SW 1271 (cell line): ENCODE measurements at places on chromosomes 5 and 9.

- DNase-seq, result no peak
Observed at GRCh38 chr5:144307736-144308135, 137.1 kb downstream of the KCTD16 start.

GRCh38 chr9:118553465-118553864 is 815.8 kb downstream of the BRINP1 start:
- no peak for DNase-seq

DNA sequence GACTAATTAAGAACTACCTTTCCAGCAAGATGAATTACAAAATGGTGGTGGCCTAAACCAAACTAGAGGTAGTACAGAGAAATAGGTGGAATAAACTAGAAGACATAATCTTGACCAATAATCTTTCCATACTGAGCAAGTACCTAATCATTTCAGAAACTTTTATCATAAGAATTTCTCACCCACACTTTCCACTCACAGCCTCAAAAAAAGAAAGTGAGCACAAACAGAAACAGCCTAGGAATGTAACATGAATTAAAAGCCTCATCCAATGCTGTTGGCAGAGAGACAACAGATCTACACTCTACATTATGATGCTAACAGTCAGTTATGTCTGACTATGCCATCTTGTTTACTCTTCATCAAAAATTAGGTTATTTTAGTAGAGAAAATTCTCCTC is 1.3 kb downstream of the RNF38 start:
- DNase-seq, result no peak

- DNase-seq, result no peak
Observed at GRCh38 chr5:11214864-11215644, 454.0 kb upstream of the DAP start.

GRCh38 chr9:82271106-82271561 is 282.6 kb downstream of the SPATA31D1 start:
- no peak for DNase-seq

DNA sequence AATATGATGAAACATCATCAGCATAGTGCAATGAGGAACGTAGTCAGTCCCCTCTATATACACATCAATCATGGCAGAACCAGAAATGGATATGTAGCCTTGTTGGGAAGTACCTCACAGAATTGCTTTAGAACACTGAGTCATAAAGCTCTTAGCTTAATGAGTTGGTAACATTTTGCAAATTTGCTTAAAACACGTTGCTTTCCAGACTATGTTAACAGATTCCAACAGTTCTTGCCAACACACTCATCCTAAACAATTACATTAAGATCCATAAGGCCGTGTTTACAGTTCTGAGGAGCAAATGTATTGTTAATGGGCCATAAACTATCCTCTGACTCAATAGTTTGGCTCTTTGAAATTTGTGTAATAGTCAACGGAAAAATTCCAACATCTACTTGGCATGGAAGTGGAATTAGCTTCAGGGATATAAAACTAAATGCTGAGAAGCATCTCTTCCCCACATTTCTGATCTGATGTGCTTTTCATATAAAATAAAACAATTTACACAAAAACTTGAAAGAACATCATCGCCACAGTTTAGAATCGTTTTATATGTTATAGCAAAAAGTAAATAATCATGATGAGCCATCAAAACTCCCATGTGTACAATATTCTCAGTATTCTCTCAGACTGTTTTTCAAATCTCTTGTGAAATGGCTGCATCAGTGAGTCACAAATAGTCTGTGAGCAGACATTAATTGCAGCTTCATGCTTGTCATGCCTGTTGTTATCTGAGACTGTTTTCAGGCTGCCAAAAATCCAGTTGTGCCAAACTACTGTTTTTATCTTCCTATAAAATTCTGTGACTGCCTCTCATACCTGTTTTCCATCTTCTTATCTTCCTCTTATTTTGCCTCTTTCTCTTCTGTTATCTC is 291.9 kb downstream of the COX7C start:
- DNase-seq, result no peak

- no peak for DNase-seq
Observed at GRCh38 chr5:87499478-87500410, 87.0 kb upstream of the CCNH start.

GRCh38 chr9:87581513-87581912 is 83.8 kb downstream of the DAPK1 start:
- no peak for DNase-seq

DNA sequence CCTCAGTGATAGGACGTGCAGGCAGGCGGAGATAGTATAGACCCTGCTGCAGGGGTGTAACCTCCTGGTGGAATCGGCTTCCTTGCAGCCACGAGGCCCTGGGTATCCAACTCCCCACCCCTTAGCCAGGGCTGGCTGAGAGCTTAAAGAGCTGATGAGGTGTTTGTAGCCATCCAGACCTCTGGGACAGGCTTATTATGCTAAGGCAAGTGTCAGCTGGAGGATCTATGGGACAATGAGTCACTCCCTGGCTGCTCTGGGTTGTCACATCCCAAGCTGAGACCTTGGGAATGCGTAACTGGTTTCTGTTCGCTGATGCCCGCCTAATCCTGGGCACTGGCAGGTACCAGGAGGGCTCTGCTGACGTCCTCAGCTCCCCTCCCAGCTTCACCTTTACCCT is 38.9 kb downstream of the DAB2IP start:
- no peak for DNase-seq

GRCh38 chr5:86500947-86501346 is 116.8 kb upstream of the COX7C start:
- no peak for DNase-seq

DNA sequence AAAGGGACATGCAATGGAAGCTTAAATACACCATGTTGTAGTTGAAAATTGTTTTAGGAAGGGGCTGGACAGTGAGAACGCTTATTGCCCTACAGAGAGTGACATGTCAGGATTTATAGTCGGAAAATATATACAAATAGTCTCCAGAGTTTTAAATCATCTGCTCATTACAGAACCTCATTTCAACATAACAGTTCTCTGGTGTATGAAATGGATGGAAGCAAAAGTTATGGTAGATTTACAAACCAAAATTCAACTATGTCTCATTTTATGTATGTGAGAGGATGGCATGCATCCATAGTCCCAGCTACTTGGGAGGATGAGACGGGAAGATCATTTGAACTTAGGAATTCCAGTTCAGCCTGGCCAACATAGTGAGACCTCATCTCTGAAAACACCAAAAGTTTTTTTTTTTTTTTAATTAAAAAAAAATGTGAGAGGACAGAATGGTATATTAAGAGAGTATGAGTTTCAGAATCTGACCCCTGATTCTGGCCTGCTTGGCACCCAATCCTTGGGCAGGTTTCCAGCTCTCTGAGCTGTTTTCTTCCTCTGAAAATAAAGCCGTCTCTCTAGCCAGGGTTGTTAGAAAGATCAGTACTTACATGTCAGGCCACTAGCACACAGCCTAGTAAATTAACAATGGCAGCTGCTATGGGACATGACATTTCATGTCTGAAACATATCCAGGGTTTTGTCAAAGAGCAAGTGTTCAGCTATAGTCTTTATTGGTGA is 40.1 kb downstream of the IQGAP2 start:
- DNase-seq, result no peak

DNA sequence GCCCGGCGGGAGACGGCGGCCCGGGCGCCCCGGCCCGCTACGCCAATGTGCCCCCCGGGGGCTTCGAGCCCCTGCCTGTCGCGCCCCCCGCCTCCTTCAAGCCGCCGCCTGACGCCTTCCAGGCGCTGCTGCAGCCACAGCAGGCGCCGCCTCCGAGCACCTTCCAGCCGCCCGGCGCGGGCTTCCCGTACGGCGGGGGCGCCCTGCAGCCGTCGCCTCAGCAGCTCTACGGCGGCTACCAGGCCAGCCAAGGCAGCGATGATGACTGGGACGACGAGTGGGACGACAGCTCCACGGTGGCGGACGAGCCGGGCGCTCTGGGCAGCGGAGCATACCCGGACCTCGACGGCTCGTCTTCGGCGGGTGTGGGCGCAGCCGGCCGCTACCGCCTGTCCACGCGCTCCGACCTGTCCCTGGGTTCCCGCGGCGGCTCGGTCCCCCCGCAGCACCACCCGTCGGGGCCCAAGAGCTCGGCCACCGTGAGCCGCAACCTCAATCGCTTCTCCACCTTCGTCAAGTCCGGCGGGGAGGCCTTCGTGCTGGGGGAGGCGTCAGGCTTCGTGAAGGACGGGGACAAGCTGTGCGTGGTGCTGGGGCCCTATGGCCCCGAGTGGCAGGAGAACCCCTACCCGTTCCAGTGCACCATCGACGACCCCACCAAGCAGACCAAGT is 723 bp downstream of the SNX18 start:
- DNase-seq, result no peak

- DNase-seq, result no peak
Observed at GRCh38 chr5:36772276-36773140, 104.1 kb upstream of the NIPBL start.

- DNase-seq, result no peak
Observed at GRCh38 chr5:17182981-17183380, 34.5 kb upstream of the BASP1 start.

- no peak for DNase-seq
Observed at GRCh38 chr5:176714067-176714466, 66.8 kb downstream of the TSPAN17 start.

GRCh38 chr5:16992444-16992843 is 56.4 kb upstream of the MYO10 start:
- no peak for DNase-seq

GRCh38 chr9:134211811-134212485 is 47.6 kb upstream of the RNU6ATAC start:
- DNase-seq, result no peak

- no peak for DNase-seq
Observed at GRCh38 chr9:72471096-72471495, 50.3 kb upstream of the TMC1 start.

DNA sequence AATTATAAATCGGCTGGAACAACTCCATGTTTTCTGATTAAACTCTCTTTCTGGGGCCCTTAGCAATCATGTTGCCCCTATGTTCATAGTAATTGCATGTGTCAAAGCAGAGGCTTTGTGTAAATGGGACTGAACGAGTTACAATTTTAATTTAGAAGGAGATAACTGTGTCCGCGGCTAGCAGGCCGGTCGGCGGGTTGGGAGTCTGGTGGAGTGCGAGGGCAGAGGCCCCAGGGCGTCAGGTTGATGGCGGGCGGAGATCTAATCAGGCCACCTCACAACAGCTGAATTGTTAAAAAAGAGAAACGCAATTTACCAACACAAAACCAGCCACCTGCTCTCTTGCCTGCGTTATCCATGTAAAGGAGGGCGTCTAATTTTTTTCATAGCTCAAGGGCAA is 134.9 kb upstream of the LPCAT1 start:
- DNase-seq, result no peak

GRCh38 chr9:84500826-84501225 is 160.3 kb upstream of the SLC28A3 start:
- DNase-seq, result no peak

GRCh38 chr5:67214036-67214435 is 17.4 kb upstream of the CD180 start:
- DNase-seq, result no peak

DNA sequence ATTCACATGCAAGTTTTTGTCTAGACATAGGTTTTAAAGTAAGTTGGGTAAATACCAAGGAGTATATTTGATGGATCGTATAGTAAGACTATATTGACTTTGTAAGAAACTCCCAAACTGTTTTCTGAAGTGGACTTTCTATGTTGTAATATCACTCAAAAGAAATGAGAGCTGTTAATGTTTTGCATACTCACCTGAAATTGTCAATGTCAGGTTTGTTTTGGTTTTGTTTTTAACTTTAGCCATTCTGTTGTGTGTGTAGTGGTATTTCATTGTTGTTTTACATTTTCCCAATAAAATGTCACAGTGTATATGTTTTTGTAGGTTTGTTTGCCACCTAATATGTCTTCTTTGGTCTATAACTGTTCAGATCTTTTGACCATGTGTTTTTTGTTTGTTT is 375.7 kb upstream of the CDH9 start:
- DNase-seq, result no peak

DNA sequence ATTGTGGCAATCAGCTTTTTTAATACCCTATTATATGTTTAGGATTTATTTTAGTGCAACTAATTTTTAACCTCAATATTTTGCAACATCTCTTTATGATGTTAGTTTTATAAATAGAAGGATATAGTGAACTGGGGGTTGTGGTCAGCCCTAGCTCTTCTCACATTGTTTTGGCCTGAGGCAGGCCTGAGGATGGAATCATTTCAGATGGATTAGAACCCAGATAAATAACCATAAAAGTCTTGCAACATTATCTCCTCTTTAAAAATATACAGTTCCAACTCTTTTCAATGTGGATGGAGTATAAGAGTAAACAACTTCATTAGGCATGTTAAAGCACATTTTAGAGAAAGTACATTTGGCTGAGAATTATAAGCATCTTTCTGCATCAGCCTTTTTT is 522.7 kb downstream of the NR2F1-AS1 start:
- DNase-seq, result no peak

GRCh38 chr5:155258161-155258560 is 244.6 kb downstream of the KIF4B start:
- DNase-seq, result no peak

- DNase-seq, result no peak
Observed at GRCh38 chr5:81007637-81008027, 47.5 kb downstream of the RASGRF2 start.

GRCh38 chr5:153660919-153661318 is 170.4 kb downstream of the GRIA1 start:
- DNase-seq, result no peak

DNA sequence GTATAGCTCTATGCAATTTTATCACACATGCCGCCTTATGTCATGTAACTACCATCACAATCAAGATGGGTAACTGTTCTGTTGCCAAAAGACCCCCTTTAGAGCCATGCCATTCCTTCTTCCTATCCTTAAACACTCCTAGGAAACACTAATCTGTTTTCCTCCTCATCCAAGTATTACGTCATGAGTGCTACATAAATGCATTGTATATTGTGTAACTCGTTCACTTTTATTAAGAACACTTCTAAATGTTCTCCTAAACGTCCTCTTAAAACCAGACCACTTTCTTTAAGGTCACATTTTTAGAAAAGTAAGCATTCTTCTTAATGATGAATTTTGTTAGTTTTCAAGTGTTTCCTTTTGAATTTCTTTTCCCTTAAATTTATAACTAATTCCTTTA is 49.8 kb upstream of the MTMR12 start:
- no peak for DNase-seq

DNA sequence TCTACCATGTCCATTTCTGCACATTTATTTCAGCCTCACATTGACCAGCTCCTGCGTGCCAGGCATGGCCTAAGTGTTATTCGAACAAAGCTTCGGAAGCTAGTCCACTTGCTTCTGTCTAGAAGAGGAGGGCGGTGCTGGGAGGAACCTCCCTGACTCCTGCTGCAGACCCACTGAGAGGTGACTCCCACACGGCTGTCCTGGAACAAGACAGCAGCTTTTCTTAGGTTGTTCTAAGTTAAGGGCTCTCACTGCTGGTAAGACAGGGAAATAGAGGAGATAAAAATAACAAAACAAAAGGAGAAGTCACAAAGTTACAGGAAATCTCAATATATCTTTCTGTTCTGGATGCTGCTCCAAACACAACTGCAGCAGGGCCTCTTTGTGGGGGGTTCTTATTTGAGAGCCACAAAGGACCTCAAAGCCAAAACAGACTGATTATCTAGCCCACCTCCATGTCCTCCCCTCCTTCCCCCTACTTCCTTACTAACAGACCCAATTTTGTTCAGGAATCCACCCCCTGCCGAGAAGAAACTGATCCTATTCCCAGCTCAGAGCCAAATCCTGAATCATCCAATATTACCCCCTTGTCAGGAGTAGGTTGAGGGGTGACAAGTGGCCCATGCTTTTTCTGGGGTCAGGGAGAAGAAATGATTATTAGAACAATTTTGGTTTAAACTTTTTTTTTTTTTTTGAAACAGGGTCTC is 28.4 kb upstream of the KCNIP1 start:
- no peak for DNase-seq

- no peak for DNase-seq
Observed at GRCh38 chr9:127132921-127133647, 10.6 kb upstream of the ANGPTL2 start.
